Activated B cell treated with CpG ODN at 0.5 μM for 24 hours (primary cell): ENCODE measurements at places on chromosomes 3 and 15. TPM values are rescaled to one million over a fixed set of nuclear protein-coding genes. Genes with fewer than 3 reads are reported as not detected.

DNA sequence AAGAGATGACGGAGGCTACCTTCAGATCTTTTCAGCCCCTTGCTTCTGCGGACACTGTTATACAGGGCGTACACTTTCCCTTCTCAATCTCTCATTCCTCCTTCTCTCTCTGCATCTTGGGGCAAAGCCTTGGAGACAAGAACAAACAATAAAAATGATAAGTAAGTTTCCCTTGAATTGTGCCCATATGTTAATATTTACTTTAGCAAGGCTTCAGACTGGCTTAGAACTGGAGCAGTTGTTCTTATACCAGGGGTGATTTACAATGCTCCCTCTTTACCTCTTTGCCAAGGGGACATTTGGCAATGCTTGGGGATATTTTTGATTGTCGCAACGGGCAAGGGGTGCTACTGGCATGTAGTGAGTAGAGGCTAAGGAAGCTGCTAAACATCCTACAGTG is 29.4 kb downstream of the TIMMDC1 start:
- peaks cover 92% of the 10 kb centered on the region for H3K36me3 ChIP-seq
- no peaks in the 10 kb centered on the region for H3K27me3 ChIP-seq
- DNase-seq: no peak
- H3K4me3 ChIP-seq: no peak overlapping the region

GRCh38 chr3:161793194-161793930 is 296.8 kb downstream of the OTOL1 start:
- H3K27ac ChIP-seq: no peak overlapping the region
- no peak for DNase-seq
- H3K4me3 ChIP-seq: no peak overlapping the region
- no peaks in the 10 kb centered on the region for H3K27me3 ChIP-seq

- DNase-seq: no peak
- no peak overlapping the region for H3K27ac ChIP-seq
- peaks cover 8% of the 10 kb centered on the region for H3K27me3 ChIP-seq
- H3K4me1 ChIP-seq: no peaks in the 10 kb centered on the region
- H3K4me3 ChIP-seq: no peak overlapping the region
These were observed 302.8 kb upstream of the MDFIC2 start for GRCh38 chr3:70615286-70615685.

LINGO1 gene
- total RNA-seq: not detected in 2 replicates

DNA sequence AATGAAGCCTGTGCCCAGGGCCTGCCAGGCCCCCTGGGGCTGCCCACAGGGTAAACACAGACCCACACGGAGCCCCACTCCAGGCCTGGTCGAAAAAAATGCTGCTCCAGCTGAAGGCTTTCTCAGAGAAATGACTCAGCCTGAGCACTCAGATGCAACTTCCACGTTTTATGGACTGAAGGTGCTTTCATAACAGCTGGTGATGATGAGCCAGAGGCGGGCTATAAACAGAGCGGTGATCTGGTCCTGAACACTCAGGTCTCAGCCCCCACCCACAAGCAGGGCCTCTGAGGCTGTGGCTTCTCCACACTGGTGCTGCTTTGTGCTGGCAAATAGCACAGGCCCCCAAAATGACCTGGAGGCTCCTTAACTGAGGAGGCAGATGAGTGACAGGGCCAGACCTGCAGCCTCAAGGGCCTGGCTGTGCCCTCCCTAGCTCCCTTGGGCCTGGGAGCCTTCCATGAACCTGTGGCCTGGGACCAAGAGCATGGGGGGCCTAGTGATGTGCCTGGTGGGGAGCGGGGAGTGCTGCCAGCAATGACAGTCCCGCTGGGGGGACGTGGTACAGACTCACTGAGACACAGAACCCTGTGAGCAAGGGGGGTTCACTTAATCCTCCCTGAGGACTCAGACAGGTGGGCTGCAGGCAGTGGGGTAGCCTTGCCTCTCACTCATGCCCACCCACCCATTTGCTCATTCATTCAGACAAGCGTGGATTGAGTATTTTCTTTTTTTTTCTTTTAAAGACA is 23.0 kb upstream of the FURIN start:
- H3K36me3 ChIP-seq: no peaks in the 10 kb centered on the region
- H3K27ac ChIP-seq: peak overlapping the region; percentile 71
- H3K4me1 ChIP-seq: peaks cover 25% of the 10 kb centered on the region
- H3K4me3 ChIP-seq: peak overlapping the region; percentile 19

DNA sequence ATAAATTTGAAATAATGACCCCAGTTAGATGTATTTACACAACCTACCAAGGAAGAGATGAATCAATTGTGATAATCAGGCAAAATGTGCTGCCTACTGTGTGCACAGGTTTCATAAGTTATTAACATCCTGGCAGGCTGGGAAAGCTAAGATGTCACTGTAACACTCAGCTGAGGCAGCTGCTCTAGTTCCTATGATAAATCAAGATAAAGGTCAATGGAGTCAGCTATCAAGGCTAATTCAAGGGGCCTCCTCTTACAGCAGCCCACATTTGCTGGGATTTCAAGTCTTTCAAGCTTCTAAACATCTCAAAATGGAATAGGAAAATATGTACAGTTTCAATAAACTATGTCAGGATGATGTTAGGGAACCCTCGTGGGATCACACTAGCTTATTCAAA is 70.7 kb upstream of the PYGO1 start:
- H3K4me3 ChIP-seq: no peak overlapping the region
- H3K27ac ChIP-seq: no peak overlapping the region
- no peaks in the 10 kb centered on the region for H3K36me3 ChIP-seq
- no peaks in the 10 kb centered on the region for H3K27me3 ChIP-seq

PLOD2 gene
- total RNA-seq: not detected in 2 replicates
